Caco-2 (cell line): ENCODE measurements at places on chromosomes 3 and 15. TPM values are rescaled to one million over a fixed set of nuclear protein-coding genes. Genes with fewer than 3 reads are reported as not detected.

The GNAT1 gene
- 0.50 TPM in 1 of 2 replicates, not detected in the other for total RNA-seq

DNA sequence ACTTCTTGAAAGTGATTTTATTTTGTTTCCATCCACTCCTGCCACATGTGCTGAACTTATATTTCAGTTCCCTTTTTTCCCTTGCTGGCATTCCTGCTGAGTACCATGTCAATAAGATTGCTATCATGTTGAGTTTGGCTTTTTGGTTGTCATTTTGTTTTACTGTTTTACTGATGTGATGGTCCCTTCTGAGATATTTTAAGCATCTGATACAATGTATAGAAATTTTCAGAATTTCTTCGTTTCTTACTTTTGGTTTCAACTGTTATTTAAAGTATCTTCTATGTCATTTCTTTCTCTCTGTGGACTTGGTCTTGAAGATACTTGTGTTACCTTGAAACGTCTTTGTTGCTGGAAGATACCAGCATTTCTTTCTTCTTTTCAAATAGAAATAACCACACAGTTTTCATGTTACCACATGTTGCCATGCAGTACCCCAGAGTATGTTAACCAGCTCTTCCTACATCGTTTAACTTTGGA, 14.1 kb downstream of the SIDT1 start:
- no peak for DNase-seq

GRCh38 chr3:126264952-126265351, 84.6 kb upstream of the ALDH1L1 start:
- DNase-seq: no peak

- no peak for DNase-seq
These were observed 26.9 kb upstream of the HCN4 start for GRCh38 chr15:73395671-73396070.

DNA sequence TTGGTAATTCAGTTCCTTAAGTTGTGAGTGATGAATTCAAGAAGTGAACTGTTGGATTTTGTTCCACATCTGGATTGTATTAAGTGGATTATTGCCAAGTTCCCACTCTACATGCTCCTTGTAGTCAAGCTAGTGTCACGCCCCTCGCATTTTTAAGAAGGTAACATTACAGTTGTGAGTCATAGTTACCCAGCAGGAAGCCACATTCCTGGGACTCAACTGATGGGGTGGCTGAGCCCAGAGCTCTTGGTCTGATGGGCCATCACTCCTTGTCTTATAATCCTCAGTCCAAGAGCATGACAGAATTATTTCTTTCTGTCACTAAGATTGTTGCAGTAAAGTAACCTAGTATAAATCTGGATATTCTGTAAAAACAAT, 102.7 kb downstream of the PTPRG start:
- DNase-seq: peak; percentile 8

DNA sequence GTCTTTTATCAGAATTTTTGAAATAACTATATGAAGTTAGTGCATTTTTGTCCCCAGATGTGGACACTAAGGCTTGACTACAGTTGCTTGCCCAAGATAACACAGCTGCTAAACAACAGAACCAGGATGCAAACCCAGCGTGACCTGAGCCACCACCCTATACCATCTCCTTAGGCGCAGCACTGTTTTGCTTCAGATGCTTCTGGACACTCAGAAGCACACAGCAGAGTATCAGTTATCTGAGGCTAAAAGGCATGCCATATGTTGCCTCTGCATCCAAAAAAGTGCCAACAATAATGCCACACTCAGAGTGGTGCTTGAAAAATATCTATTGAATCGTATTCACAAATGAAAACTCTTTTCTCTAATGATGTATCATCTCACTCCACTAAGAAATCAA, 24.5 kb downstream of the KCNMB2 start:
- no peak for DNase-seq

- DNase-seq: peak; percentile 20
These were observed 26.7 kb downstream of the CEP70 start for GRCh38 chr3:138567403-138567802.

- no peak for DNase-seq
These were observed 73.6 kb downstream of the SPSB4 start for GRCh38 chr3:141124715-141125114.

GRCh38 chr15:63628123-63628822, 31.1 kb downstream of the FBXL22 start:
- no peak for DNase-seq

GRCh38 chr3:32850226-32850625, 32.4 kb downstream of the TRIM71 start:
- no peak for DNase-seq

- no peak for DNase-seq
These were observed 546.9 kb upstream of the CFAP20DC start for GRCh38 chr3:59596741-59597140.
